Activated T-helper 1 cell treated with anti-CD3 and anti-CD28 coated beads, Interleukin-12 subunit alpha, Interleukin-12 subunit beta, Interleukin-2, Interleukin-4 antibody, amounts not matched to agents 30 ng/mL and 10 ng/mL and 1 ng/mL, durations not matched to agents 14 hours and 24 hours and 36 hours (primary cell): ENCODE measurements at places on chromosomes 4 and X. TPM values are rescaled to one million over a fixed set of nuclear protein-coding genes. Genes with fewer than 3 reads are reported as not detected.
A peak's percentile ranks its signal among the peaks of the same experiment; 100 is the strongest.

DNA sequence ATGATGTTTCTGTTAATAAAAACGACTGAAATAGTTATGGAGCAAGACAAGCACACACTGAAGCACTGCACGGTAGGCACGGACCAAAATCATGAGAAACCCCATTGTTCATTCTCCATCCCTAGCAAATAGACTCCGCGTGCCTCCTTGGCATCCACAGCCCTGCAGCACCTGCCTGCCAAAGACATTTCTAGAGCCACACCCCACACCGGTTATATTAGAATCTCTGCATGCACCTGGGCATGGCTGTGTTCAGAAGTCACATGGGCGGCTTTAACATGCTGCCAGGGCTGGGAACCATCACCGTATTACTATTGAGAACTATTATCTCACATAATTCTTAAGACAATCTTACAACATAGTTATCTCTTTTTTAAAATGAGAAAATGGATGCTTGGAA lies 5.9 kb downstream of the PDLIM3 start:
- no peak overlapping the region for H3K4me3 ChIP-seq
- peaks cover 29% of the 10 kb centered on the region for H3K27me3 ChIP-seq
- no peaks in the 10 kb centered on the region for H3K4me1 ChIP-seq
- H3K27ac ChIP-seq: no peak overlapping the region

- no peaks in the 10 kb centered on the region for H3K4me1 ChIP-seq
- no peaks in the 10 kb centered on the region for H3K27me3 ChIP-seq
- peaks cover 2% of the 10 kb centered on the region for H3K36me3 ChIP-seq
- no peak for DNase-seq
These were observed 129.1 kb upstream of the LDB2 start for GRCh38 chr4:17027495-17027894.

Gene TMEM144
- total RNA-seq: not detected in 2 replicates

- peak overlapping the region; percentile 98 for H3K4me3 ChIP-seq
- peak; percentile 49 for DNase-seq
- H3K27me3 ChIP-seq: no peaks in the 10 kb centered on the region
- H3K27ac ChIP-seq: peak overlapping the region; percentile 99
- H3K36me3 ChIP-seq: peaks cover 41% of the 10 kb centered on the region
These were observed 487 bp downstream of the HMGB2 start for GRCh38 chr4:173333658-173334084.

Gene DKK2
- not detected in 2 replicates for total RNA-seq

DNA sequence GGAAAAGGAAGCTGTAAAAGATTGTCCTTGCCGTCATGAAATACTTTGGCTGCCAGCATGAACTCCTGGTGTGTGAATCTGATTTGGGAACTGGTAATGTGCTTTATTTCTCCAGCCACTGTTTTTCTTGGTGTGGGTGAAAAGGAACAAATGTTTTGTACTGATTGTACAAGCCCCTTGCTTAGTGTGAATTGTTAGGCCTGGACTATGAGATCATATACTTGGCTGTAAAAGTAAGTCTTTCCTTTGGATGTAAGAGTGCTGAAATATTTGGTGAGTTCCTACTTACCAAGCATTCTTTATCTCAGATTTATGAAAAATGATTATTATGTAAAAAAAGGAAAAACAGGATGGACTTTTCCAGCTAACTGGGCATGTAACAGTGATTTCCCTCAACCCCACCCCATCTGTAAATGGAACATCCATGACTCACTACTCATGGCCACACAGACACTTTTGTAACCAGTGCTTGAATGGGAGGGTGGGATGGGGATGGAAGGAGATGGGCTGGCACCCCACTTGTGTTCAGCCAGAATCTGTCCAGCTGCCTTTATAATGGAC lies 6.3 kb downstream of the FNIP2 start:
- H3K4me3 ChIP-seq: no peak overlapping the region
- no peaks in the 10 kb centered on the region for H3K36me3 ChIP-seq
- peaks cover 59% of the 10 kb centered on the region for H3K4me1 ChIP-seq
- H3K27ac ChIP-seq: no peak overlapping the region
- H3K27me3 ChIP-seq: no peaks in the 10 kb centered on the region

Gene AFM
- total RNA-seq: not detected in 2 replicates

GRCh38 chr4:24764345-24764744 lies 31.0 kb upstream of the SOD3 start:
- no peak overlapping the region for H3K4me3 ChIP-seq
- no peaks in the 10 kb centered on the region for H3K4me1 ChIP-seq
- H3K36me3 ChIP-seq: no peaks in the 10 kb centered on the region

- peaks cover 11% of the 10 kb centered on the region for H3K4me1 ChIP-seq
- H3K27me3 ChIP-seq: no peaks in the 10 kb centered on the region
- H3K36me3 ChIP-seq: peaks cover 8% of the 10 kb centered on the region
These were observed 8.9 kb downstream of the COPS4 start for GRCh38 chr4:83043801-83044407.

GRCh38 chrX:133294126-133294525 lies 76.0 kb upstream of the TFDP3 start:
- no peaks in the 10 kb centered on the region for H3K4me1 ChIP-seq
- no peak for DNase-seq
- no peaks in the 10 kb centered on the region for H3K36me3 ChIP-seq
- no peaks in the 10 kb centered on the region for H3K27me3 ChIP-seq
- H3K27ac ChIP-seq: no peak overlapping the region
- H3K4me3 ChIP-seq: no peak overlapping the region
